ENCODE measurements at places on chromosomes 5 and 9. TPM values are rescaled to one million over a fixed set of nuclear protein-coding genes. Genes with fewer than 3 reads are reported as not detected.

DNA sequence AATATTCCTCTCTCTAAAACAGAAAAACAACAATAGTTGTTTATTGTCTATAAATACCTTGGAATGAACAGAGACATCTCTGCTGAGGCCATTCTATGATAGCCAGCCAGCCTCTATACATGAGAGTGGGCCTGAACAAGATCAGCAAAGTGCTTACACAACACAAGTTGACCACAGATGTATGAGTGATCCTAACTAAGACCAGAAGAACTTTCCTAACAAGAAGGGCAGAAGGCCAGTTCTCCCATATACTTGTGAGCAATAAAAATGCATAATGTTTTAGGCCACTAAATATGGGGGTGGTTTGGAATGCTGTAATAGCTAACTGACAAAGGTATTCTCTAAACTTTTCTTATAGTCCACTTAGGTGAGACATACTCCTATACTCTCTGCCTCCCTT, 345.7 kb downstream of the SPATA31D1 start:
- no peak for DNase-seq

LHX6 gene
- total RNA-seq, result not detected

SMIM33 gene
- 0.65 TPM for total RNA-seq

GRCh38 chr5:78127875-78128274, 166.6 kb downstream of the AP3B1 start:
- no peak for DNase-seq

- DNase-seq, result no peak
Observed at GRCh38 chr5:143862271-143862670, 50.3 kb downstream of the HMHB1 start.

DNA sequence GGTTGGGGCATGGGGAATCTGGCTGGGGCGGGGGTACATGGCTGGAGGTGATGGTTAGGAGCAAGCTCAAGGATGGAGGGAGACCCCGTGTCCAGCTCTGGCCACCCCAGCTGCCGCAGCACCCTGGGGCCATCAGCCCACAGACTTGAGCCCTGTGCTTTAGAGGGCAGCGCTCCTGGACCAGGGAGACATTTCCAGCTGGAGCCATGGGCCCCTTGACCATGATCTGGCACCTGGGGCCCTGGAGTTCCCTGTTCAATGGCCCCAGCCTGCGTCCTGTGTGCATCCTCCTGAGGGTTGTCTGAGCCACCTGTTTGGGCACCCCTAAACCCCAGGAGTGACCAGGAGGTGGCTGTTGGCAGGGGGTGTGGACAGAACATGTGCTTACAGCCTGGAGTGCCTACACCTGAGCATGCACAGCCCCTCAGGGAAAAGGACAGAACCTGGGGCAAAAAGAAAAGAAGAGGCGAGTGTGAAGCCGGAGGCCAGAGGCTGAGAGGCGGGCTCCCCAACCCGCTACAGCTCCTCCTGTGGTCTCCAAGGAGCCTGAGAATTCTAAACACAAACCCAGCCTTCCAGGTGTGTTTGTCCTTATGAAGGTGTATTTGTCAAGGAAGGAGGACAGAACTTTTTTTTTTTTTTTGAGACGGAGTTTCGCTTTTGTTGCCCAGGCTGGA, 126.7 kb downstream of the C9orf50 start:
- DNase-seq, result no peak

GRCh38 chr5:149140197-149141002, 893 bp upstream of the ABLIM3 start:
- no peak for DNase-seq

OR1Q1 gene
- not detected for total RNA-seq

Data from activated CD8-positive, alpha-beta T cell treated with anti-CD3 and anti-CD28 coated beads, Interleukin-2, amount 10 ng/mL, durations not matched to agents 7 days and 5 days (primary cell).